Activated naive CD8-positive, alpha-beta T cell treated with anti-CD3 and anti-CD28 coated beads, Interleukin-2, amount 10 ng/mL, durations not matched to agents 7 days and 5 days (primary cell): ENCODE measurements at places on chromosomes 7 and 10.

DNA sequence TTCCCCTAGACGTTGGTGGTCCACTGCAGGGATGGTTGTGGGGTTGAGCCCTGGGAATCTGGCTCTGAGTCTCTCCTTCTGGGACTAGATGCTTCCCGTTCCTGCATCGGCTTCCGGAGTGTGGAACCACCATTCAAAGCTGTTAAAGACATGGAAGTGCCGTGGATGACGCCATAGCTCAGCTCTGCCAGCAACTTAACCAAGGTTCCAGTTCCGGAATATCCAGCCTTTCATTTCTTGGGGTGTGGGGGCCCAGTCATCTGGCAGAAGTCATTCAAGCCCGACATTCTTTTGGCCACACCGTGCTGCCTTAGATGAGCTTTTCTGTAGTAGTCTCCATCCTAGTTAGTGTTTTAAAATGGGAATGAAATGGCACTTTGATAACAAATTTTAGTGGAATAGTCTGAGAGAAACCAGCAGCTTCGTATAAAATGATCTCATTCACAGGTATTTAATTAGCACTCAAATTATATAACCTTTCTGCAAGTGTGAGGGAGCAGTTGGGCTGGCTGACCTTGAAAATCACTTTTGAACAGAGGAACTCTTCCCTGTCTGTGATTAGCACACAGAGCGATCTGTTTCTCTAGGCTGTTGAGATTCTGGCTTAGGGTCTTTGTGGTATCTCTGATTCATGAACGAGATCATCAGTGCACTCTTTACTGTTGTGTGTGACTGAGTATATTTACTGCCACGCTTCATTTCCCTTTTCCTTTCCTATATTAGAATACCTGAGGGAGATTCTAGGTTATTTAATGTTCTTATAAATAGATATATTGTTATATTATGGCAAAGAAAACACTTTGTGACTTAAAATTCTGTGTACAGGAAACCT lies 19.9 kb downstream of the LMTK2 start:
- DNase-seq = no peak

DNA sequence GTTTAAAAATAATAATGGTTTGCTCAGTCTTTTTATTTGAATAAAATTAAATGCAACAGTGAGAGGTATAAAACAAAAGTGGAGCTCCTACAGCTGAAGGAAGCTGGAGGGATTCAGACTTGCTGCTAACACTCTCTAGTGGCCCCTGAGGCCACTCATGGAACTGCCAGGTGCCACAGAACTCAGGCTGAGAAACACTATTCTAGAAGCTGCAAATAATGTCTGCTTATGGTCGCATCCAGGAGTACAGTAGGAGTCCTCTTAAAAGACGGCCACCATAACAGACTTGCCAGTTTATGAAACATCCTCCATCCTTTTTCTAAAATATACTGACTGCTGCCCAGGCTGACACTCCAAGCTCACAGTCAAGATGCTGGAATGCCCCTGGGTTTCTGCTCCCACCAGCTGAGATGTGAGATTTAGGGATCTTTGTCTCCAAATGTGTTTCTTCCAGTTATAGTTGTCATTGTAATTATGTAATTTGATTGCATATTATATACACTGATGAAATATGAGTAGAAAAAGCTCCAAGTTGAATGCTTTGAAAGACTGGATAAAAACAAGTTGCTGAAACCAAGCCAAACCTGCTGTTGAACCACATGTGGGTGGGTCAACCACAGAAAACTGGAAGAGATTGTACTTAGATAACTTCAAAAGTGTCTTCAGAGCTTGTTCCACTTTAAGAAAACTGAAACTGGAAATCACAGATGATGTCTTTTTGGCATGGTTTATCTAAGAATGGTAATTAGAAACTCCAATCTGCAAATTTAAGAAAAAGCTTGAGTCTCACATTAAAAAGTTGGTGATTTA lies 213.7 kb upstream of the AOAH start:
- DNase-seq = no peak

DNA sequence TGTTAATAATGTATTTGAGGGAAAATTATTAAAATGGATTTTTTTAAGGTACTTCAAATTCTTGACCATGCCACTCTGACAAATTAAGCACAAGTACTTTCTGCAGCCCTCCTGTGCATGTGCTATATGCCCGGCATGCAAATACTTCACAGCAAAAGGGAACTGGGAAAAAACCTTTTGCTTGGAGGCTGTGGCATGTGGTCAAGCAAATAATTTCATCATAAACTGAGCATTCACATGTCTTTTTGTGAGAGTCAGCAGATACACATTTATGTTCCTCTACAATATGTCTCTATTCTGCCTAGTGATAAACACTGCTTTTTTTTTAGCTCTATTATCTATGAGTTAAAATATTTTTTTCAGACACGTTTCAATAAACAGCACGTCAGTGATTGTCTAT lies 53.7 kb upstream of the SEMA3A start:
- DNase-seq = no peak

- no peak for DNase-seq
Measured at GRCh38 chr7:131674131-131674530, 117.7 kb upstream of the PODXL start.

GRCh38 chr10:9762966-9763656 lies 1254.6 kb upstream of the CELF2 start:
- no peak for DNase-seq

GRCh38 chr10:126199221-126199998 lies 188.9 kb downstream of the ADAM12 start:
- DNase-seq = no peak

- no peak for DNase-seq
Measured at GRCh38 chr7:129263168-129263567, 38.3 kb downstream of the AHCYL2 start.

DNA sequence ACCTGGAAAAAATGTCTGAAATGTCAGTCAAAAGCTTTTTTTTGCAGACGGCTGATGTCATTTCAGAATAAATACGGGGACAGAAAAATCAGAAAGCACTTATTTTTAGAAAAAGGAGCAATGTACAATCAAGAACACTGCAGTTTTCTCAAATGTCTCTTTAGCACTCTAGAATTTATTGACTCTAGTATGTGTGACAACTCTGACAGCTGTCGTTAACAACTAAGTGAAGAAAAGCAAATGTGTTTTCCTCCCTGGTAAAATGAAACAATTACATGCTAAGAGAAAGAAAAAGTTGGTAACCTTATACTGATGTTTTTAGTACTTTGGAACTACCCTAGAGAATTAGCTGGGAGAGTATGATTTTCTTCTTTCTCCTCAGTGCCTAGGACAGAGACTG lies 497.4 kb downstream of the GRM8 start:
- no peak for DNase-seq

DNA sequence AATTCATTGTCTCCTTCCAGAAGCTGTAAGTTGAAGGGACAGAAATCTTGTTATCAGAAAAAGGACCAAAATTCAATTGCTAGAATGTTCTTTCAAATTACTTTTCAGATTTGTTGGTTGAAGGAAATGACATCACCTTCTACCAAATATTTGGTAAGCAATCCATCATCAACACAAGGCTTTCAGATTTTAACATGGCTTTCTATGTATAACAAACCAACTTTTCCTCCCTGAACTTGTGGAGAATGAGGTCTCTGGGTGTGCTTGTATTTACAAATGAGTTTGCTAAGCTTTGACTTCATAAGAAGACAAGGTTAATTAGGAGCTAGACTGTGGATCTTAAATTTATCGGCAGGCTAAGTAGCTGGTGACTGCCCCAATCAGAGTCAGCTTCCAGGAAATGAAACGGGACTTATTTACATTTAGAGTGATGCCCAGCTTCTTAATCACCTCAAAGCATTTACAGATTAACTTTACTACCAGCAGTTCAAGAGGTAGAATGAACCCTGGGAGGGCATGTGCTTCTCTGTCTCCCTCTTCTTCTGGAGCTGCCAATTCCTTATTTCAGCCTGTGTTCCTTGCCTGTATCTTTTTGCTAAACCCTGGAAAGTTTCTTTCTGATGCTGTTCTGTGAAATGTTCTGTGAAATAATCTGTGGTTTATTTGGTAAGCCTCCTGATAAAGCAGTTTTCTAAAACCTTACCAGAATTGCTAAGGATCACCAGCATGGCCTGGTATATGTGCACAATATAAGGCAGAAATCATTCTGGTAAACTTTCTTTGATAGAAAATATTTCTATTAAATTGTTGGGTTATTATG lies 248.8 kb upstream of the FZD8 start:
- DNase-seq = no peak

GRCh38 chr7:151851145-151851751 lies 25.7 kb downstream of the PRKAG2 start:
- no peak for DNase-seq

DNA sequence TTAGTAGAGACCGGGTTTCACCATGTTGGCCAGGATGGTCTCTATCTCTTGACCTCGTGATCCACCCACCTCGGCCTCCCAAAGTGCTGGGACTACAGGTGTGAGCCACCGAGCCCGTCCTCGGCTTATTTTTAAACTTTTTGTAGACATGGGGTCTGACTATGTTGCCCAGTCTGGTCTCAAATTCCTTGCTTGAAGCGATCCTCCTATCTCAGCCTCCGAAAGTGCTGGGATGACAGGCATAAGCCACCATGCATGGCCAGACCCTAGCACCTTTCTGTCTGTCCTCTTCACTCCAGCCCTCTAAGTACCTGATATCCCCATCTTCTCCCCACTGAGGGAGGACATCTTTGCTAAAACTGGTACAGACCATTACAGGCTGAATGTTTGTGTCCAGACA lies 41.4 kb downstream of the TMEM130 start:
- no peak for DNase-seq

GRCh38 chr7:151061213-151062110 lies 2.1 kb downstream of the SLC4A2 start:
- DNase-seq = no peak

- no peak for DNase-seq
Measured at GRCh38 chr10:13062803-13063202, 37.2 kb upstream of the OPTN start.

- no peak for DNase-seq
Measured at GRCh38 chr7:151509670-151510333, 9.9 kb downstream of the RHEB start.

DNA sequence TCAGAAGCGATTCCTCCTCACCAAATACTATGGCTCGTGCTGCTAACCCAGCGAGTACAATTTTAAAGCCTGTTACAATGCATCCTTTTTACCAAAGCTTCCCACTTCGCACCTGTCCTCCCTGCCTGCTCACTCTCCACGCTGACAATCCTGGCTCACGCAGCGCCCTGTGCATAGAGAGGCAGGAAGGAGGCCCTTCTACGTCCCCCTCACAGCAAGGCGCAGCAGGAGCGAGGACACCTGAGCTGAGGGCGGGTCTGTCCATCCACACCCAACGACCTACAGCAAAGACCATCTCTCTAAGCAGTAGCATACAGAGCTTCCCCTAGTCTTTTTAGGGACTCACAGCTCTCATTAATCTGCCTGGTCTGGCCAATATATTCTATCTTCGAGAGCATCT lies 46.0 kb downstream of the MKI67 start:
- no peak for DNase-seq

- DNase-seq = no peak
Measured at GRCh38 chr10:130636313-130636930, 500.2 kb downstream of the GLRX3 start.

DNA sequence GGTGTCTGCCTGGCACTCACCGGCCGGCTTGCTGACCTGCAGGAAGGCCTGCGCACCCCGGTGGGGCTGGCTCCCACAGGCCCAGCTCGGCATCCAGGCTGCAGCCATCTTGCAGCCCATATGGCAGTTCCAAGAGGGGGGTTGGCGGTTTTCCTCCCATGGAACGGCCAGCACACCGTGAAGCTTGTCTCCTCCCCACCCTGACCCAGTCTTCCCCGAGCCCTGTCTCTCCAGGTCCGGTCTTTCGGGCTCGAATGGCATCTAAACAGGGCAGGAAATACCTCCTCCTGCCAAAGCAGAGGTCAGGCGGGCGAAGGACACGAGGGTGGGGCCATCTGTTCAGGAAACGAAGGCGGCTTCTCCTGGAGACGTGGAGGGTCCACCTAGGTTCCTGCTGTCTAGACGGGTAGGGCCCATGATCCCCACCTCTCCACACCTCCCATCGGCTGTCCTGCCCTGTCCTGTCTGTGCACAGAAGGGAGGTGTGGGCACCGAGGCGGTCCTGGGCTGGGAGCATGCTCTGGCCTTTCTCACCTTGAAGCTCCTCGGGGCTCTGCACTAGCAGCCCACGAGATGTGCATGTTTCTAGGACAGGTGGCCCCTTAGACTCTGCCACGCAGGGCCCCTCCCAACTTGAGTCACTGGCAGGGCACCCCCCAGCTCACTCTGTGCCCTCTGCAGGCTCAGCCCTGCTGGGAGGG lies 113.7 kb upstream of the DIP2C start:
- DNase-seq = no peak

- no peak for DNase-seq
Measured at GRCh38 chr7:21300692-21301091, 127.2 kb upstream of the SP4 start.

DNA sequence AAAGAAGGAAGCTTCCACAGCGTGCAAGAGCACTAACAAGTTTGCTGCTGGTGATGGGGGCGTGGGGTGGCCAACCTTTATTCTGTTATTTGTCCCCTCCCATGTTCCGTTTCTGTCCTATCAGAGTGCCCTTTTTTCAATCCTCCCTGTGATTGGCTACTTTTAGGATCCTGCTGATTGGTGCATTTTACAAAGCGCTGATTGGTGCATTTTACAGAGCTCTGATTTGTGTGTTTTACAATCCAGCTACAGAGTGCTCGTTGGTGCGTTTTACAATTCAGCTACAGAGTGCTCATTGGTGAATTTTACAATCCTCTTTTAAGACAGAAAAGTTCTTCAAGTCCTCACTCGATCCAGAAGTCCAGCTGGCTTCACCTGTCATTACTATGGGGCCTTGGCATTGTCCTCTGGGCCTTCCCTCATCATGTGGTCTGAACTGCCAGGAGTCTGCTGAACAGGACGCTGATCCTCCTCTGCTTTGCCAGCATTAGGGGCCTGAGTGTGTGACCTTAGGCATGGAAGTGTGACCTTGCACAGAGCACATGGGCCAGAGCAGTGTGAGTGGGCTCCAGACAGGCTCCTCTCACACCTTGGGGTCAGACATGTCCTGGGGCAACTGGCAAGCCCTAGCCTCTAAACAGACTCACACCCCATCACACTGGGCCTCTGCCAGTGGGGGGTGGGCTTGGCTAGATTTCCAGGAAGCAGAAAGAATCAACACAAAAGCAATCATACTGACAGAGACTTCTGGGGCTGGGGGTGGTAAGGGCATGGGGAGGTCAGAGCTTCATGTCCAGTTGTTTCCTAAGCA lies 167.4 kb downstream of the PTPN20 start:
- no peak for DNase-seq

DNA sequence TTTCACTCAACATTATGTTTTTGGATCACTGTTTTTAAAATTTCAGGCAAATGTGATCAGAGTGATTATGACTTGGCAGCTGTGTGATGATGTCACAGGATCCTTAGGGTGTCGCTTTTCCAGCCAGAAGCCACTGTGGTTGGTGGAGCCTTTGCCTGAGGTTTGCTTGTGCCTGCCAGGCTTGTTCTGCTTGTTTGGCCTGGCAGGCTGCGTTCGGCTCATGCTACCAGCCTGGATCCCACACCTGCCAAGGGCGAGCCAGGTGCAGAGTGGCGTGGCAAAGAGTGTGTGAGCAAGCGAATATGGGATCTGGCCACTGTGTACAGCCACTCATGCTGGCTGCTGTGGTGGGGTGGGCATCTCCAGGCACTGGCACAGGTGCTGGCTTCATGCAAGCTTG lies 55.7 kb downstream of the ADK start:
- DNase-seq = no peak
